ENCODE measurements at places on chromosomes 7 and 10. TPM values are rescaled to one million over a fixed set of nuclear protein-coding genes. Genes with fewer than 3 reads are reported as not detected.

Gene ACTR3C
- not detected for polyA plus RNA-seq

Gene HKDC1
- polyA plus RNA-seq, result 0.07 TPM

Gene TET1
- polyA plus RNA-seq, result 5.2 TPM

Gene ODAD2
- polyA plus RNA-seq, result not detected

Gene RPEL1
- polyA plus RNA-seq, result not detected

Gene VAX1
- 0.70 TPM for polyA plus RNA-seq

Gene ERVW-1
- not detected for polyA plus RNA-seq

Gene PHYHIPL
- 49.5 TPM for polyA plus RNA-seq

Gene PDZD7
- 2.6 TPM for polyA plus RNA-seq

Gene ACSM6
- polyA plus RNA-seq, result not detected

Gene LRRC18
- polyA plus RNA-seq, result not detected

Gene OR2A12
- not detected for polyA plus RNA-seq

Gene MYOZ1
- polyA plus RNA-seq, result 0.61 TPM

Gene CAV1
- polyA plus RNA-seq, result not detected

Gene CDC14C
- polyA plus RNA-seq, result not detected

Gene SPDYE11
- polyA plus RNA-seq, result 0.48 TPM

Gene ABCB1
- 6.1 TPM for polyA plus RNA-seq

Gene GIMAP8
- not detected for polyA plus RNA-seq

Gene CYP3A5
- polyA plus RNA-seq, result not detected

Gene SYT15B
- polyA plus RNA-seq, result not detected

Gene NUTM2E
- polyA plus RNA-seq, result 0.40 TPM

Gene UCN3
- not detected for polyA plus RNA-seq

Gene CCL26
- not detected for polyA plus RNA-seq

Gene NPTX2
- 0.98 TPM for polyA plus RNA-seq

Gene FOXI2
- polyA plus RNA-seq, result not detected

Gene CRPPA
- polyA plus RNA-seq, result 0.05 TPM

Measured in neural cell (in vitro differentiated cells).